ENCODE measurements at places on chromosomes 6 and 20.

GRCh38 chr20:7361321-7361720, 578.9 kb downstream of the HAO1 start:
- DNase-seq: no peak

DNA sequence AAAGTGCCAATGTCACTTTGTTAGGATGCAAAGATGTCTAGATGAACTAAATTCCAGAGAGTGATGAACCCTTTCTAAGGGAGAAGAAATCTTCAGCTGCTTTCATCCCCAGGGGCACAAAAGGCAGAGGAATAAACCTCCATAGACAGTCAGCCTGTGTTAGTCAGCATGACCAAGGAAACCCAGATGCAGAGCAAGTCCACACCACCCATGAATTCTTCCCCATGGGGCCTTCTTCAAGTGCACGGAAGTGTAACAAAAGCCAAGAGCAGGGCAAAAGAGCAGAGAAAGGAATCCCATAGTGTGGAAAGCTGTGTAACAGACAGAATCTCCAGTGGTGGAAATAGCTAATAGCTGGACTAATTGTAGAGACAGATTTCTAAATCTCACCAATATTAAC, 50.0 kb downstream of the DCDC2 start:
- no peak for DNase-seq

GRCh38 chr6:36623547-36624459, 29.6 kb downstream of the SRSF3 start:
- DNase-seq: peak; percentile 61

GRCh38 chr6:128807577-128807976, 75.4 kb upstream of the LAMA2 start:
- DNase-seq: peak; percentile 12

GRCh38 chr6:75609639-75610590, 8.2 kb downstream of the SENP6 start:
- DNase-seq: no peak

DNA sequence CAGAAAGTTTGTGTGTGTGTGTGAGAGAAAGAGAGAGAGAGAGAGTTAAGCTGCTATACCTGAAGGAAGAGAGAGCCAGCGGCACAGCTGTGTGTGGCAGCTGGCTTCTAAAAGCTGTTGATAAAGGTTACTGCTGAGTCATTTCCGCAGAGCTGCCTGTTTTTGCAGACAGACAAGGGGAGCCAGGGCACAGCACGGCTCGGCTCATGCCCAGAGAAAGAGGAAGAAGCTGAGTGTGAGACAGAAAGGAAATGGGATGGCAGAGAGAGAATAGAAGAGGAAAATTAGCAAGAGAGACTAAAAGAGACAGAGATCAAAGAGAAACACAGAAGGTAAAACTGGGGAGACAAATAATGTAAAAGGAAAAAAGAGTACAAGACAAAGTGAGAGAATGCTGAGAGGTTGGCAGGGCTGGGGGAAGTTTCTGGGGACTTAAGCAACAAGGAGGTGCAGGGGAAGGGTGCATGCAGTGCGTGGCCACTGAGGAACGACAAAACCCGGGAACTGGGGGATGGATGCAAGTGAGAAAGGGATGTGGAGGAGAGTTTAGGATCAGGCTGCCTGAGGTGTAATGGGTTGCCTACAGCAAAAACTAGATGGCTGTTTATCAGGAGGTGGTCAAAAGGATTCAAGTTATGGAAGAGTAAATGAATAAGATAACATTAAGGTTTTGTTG, 22.7 kb downstream of the HLA-A start:
- DNase-seq: peak; percentile 84

Data from CD4-positive, CD25-positive, alpha-beta regulatory T cell (primary cell).